ENCODE measurements at places on chromosomes 16 and 17.
A peak's percentile ranks its signal among the peaks of the same experiment; 100 is the strongest.

DNA sequence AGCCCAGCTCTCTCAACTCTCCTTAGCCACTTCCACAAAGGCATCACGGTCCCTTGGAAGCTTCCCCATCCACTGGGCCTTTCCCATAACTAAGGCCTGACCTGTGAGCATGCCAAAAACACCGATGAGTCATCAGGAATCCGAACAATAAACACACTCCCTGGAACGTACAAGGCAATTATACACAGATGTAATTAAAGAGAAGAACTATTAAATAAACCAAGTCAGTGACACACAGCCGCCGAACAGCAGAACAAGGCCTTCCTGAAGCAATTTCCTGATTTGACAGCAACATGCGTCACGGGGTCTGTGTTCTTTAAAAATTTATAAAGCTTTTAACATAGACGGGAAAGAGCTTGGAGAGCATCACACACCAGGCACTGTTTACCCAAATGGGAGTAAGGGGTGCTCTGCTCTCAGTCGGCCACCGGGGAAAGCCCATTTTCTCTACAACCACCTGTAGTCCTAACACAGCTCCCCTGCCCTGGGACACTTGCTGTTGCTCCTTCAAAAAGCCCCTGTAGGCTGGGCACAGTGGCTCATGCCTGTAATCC is 29.4 kb downstream of the COG7 start:
- DNase-seq: no peak

- no peak for DNase-seq
Observed at GRCh38 chr16:80285104-80285503, 255.7 kb upstream of the DYNLRB2 start.

GRCh38 chr17:78313735-78314648 is 45.9 kb downstream of the SOCS3 start:
- peak; percentile 78 for DNase-seq

DNA sequence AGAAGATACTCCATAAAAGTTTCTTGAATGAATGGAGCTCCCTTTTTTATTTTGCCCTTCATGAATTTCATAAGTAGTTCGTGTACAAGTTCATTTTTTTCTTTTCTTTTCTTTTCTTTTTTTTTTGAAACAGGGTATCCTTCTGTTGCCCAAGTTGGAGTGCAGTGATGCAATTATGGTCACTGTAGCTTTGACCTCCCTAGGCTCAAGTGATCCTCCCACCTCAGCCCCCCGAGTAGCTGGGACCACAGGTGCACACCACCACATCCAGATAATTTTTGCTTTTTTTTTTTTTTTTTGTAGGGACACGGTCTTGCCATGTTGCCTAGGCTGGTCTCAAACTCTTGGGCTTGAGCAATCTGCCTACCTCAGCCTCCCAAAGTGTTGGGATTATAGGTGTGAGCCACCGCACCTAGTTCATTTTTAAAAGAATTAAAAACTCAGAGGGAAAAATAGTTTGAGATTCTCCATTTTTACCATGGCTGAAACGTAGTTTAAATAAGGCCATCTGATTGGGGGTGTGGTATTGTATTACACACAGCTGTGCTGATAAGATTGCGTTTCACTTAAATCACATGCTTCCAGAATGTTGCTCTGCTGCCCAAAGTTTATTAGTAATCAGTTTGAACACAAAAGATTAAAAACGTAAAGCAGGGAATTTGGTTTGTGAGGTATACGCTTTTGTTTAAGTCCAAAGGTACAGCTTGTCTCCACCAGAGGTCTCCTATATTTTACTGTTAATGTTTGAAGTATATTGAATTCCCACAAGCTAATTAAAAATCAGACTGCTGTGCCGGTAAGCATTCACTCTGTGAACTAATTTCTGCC is 154.1 kb downstream of the SOCS1 start:
- DNase-seq: no peak

- DNase-seq: no peak
Observed at GRCh38 chr16:79307214-79307613, 293.3 kb downstream of the MAF start.

- no peak for DNase-seq
Observed at GRCh38 chr17:17151541-17151940, 54.6 kb downstream of the PLD6 start.

DNA sequence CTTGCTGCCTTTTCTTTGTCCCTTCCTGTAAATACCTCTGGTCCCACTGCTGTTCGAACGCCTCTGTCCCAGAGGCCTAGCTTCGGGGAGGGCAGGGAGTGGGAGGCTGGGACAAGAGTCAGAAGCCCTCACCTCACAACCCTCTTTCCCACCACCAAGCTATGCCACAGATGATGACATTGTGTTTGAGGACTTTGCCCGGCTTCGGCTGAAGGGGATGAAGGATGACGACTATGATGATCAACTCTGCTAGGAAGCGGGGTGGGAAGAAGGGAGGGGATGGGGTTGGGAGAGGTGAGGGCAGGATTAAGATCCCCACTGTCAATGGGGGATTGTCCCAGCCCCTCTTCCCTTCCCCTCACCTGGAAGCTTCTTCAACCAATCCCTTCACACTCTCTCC is 10.4 kb downstream of the ARRB2 start:
- no peak for DNase-seq

- no peak for DNase-seq
Observed at GRCh38 chr17:76131692-76132573, 9.1 kb downstream of the FOXJ1 start.

GRCh38 chr17:22703204-22703603 is 1010.9 kb downstream of the KCNJ18 start:
- DNase-seq: no peak

DNA sequence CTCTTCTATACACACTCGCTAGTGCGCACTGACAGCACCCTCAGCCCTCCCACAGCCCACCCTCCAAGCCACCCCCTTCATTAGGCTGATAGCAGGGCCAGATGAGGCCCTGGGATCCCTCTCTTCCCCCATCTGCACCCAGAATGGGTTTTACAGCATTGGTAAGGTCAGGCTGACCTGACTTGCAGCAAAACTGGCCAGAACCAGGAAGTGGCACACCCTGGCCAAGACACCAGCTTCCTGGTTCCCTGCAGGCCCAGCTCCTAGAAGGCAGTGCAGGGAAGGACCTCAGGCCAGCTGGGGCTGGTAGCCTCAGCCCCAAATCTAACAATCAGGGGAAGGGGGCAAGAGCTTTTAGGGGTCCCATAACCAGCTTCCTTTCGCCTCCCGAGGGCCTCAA is 50.0 kb upstream of the MRPS23 start:
- DNase-seq: no peak

DNA sequence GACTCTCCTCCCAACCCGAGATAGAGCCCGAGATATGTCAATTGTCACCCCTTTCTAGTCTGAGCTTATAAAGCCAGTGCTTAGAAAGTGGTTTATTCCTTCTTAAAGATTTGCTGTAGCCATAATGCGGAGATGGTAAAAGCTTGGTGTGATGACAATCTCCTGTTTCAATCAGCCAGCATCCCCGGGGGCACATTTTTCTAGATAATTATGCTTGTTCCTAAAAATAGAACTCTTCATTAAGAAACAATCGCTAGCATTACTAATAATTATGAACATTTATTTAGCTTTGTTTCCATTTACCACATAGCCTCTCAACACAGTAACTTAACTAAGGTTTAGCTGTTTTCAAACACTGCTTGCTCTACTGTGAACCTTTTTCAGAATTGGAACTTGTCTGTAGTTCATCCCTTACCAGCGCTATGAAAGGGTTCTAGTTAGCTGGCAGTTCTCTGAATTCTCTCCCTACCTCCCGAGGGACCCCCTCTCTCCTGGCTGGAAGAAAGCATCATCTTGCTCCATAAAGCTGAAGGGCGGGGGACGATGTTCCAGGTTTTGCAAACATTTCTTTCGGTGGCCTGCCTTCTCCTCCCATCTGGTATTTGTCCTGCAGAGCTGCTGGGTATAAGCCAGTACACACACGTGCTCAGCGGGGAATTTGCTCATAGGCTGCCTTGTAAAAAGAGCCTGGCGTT is 922 bp upstream of the MRPL58 start:
- DNase-seq: no peak

- no peak for DNase-seq
Observed at GRCh38 chr17:57593739-57594462, 151.2 kb downstream of the CCDC182 start.

DNA sequence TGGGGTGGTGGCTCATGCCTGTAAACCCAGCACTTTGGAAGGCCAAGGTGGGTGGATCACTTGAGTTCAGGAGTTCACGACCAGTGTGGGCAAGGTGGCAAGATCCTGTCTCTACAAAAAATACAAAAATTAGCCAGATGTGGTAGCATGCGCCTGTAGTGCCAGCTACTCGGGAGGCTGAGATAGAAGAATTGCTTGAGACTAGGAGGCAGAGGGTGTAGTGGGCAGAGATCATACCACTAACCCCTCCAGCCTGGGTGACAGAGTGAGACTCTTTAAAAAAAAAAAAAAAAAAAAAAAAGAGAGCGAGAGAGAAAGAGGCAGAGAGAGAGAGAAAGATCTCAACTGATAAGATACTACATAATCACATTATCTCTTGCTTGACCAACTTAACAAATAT is 45.9 kb downstream of the KANSL1 start:
- no peak for DNase-seq

GRCh38 chr17:81910840-81911276 is 341 bp downstream of the PCYT2 start:
- DNase-seq: no peak

- DNase-seq: no peak
Observed at GRCh38 chr17:21282231-21282630, 2.3 kb upstream of the MAP2K3 start.

GRCh38 chr17:67559381-67559966 is 158.3 kb upstream of the NOL11 start:
- no peak for DNase-seq

DNA sequence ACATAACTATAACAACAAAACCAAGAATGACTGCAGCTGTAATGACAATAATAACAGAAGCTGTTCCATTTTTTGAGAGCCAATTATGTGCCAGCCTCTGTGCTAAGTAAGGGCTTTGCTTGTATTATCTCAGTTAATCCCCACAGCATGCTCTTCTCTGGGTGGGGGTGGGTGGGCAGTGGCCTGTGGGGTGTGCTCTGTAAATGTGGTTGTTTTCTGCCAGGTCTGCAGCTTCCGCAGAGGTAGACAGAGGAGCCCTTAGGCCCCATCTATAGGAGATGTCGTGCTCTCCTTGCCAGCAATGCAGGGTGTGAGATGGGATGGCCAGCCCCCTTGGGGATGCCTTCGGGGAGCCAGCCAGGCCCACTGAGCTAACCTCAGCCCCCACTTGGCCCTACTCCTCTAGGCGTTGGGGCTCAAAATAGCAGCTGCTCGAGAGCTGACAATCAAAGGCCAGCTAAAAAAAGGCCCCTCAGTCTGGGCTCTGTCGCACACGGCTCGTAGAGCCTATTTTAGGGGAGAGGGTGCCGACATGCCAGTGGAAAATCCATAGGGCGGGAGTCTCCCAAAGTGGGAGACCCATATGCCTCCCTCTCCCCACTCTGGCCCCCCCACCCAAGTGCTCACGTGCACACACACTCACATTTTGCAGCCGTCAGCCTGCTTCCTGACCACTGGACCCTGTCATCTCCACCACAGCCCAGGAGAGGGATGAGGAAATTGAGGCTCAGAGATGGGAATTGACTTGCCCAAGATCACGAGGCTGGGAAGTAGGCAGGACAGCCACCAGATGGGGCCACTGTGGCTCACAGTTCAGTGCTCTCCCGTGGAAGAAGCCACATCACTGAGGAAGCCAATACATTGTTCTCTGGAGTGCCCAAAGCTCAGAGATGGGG is 15.8 kb downstream of the CDH16 start:
- no peak for DNase-seq

- peak; percentile 21 for DNase-seq
Observed at GRCh38 chr17:79075446-79075750, 774 bp downstream of the ENGASE start.

- DNase-seq: no peak
Observed at GRCh38 chr17:35841505-35841904, 27.2 kb downstream of the HEATR9 start.

- DNase-seq: no peak
Observed at GRCh38 chr16:85557083-85557970, 55.8 kb upstream of the GSE1 start.

- DNase-seq: no peak
Observed at GRCh38 chr16:65453646-65454045, 331.8 kb upstream of the CDH11 start.

DNA sequence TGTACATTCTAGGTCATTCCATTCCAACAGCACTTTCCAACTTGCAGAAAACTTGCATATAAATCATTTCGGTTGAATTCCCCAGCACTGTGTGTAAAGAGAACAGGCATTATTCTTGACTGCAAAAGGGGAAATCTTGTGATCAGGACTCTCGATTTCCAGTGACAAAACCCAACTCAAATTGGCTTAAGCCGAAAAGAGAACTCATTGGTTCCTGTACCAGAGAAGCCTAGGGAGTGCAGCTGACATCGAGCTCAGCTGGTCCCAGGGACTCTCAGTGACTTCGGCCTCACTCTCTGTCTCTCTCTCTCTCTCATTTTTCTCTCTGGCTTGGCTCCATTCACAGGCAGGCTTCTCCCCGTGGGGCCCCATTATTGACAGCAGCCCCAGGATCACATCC is 30.7 kb downstream of the CD300LF start:
- no peak for DNase-seq

DNA sequence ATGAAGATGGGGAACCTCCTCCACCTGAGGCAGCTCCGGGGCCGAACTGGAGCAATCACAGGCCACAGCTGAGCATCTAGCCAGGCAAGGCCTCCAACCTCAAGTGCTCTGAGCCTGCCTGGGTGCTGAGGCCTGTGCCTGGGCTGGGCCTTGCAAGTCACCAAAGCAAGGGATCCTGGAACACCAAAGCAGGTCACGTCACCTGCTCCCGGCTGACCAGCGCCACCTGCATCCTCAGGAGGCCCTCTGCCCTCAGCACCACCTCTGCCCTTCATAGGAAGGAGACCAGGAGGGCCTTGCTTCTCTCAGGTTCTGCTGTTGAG is 68.0 kb downstream of the SMPD3 start:
- DNase-seq: no peak

- DNase-seq: peak; percentile 53
Observed at GRCh38 chr16:22300427-22301071, 3.3 kb downstream of the POLR3E start.

- no peak for DNase-seq
Observed at GRCh38 chr16:87058728-87059250, 258.4 kb downstream of the C16orf95 start.

DNA sequence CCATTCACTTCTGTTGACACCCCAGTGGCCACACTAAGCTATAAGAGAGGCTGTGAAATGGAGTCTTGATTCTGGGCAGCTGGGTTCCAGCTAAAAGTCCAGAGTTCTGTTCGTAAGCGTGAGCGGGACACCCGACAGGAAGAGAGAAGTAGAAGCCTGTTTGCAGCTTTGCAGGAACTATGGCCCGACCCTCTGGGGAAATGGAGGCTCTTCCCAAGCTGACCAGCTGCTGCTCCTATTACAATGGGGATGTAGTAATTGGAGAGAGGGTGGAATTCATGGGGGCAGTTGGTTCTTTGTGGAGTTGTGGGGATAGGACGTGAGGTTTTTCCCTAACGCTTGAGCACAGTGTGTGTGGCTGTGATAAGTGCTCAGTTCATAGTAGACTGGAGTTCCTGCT is 28.4 kb downstream of the UBALD1 start:
- no peak for DNase-seq

Measured in DND-41 (cell line).